ENCODE measurements at places on chromosomes 4 and X.
A peak's percentile ranks its signal among the peaks of the same experiment; 100 is the strongest.

DNA sequence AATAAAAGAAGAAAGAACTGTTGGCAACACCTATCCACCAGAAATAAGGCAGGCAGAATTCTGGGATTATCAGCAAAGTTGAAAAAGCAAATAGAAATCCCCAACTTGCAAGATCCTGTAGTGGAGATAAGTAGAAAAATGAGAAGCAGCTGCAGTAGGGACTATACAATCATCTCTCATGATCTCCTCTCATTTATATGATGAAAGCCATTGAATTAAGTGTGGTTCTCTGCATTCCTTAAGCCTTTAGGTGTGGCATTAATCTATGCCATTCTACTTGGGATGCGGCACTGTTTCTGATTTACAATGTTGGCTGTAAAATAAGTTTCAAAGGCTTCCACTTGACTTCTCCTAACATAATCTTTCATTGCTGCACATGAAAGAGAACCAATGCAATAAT, 869.8 kb downstream of the TRAM1L1 start:
- DNase-seq = no peak

DNA sequence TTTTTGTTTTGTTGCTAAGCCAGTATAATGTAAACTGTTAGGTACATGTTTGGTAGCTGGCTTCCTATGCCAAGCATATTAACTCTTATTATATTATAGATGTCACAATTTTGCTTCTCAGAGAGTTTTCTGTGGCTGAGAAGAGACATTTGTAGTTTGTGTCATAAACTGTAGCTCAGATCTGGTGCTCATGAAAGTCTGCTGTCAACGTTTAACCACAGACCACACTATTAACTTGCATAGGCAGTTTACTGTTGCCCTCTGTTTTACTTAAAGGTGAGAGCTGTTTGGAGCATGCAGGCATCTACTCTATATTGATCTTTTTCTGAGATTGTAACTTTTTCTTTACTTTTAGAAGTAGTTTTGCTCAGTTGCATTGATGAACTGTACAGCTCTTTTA, 166.8 kb downstream of the TLL1 start:
- no peak for DNase-seq

GRCh38 chr4:93710101-93710846, 118.3 kb upstream of the ATOH1 start:
- DNase-seq = peak; percentile 66

DNA sequence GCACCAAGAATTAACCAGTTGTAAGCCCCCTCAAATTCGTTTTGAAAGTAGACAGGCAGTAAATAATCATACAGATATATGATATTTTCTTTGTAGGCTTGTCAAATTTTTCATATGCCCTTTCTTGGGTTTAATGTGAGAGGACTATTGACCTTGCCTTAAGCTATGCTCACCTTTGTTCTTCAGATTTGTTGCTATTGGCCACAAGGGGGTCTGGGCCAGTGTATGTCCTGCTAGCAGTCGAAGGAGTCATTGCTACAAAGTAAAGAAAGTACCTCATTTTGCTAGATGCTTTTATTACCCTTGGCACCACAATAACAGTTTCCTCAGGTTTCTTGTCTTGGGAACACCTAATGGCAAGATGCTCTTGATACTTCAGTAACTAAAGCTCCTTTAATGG, 51.7 kb downstream of the IGSF1 start:
- no peak for DNase-seq

GRCh38 chrX:105820247-105820646, 2.1 kb upstream of the NRK start:
- DNase-seq = peak; percentile 62

DNA sequence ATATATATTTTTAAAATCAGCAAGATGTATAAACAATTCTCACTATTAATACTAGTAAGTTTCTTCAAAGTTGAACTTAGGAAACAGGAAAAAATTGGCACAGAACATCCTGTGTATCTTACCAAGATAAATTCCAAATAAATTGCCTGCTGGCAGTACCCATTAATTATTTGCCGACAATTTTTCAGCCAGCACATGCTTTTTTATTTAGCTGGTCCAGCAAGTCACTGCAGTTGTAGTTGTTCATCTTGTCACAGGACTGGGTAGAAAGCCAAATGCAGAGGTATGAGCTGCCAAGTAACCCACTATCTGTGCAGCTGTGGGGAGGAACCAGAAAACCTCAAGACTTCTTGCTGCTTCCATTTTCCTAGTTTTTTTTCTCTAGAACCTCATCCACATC, 113.4 kb downstream of the PACRGL start:
- no peak for DNase-seq

- DNase-seq = no peak
Measured at GRCh38 chr4:141329174-141329569, 108.5 kb downstream of the ZNF330 start.
